ENCODE measurements at places on chromosomes 5 and 9.

GRCh38 chr5:172906436-172906835 is 52.8 kb upstream of the RPL26L1 start:
- peaks cover 39% of the 10 kb centered on the region for H3K36me3 ChIP-seq
- H3K4me3 ChIP-seq, result no peak overlapping the region
- no peaks in the 10 kb centered on the region for H3K27me3 ChIP-seq
- H3K27ac ChIP-seq, result no peak overlapping the region
- peaks cover 4% of the 10 kb centered on the region for H3K4me1 ChIP-seq

GRCh38 chr9:131478421-131478868 is 24.3 kb upstream of the POMT1 start:
- H3K4me1 ChIP-seq, result no peaks in the 10 kb centered on the region
- peaks cover 96% of the 10 kb centered on the region for H3K36me3 ChIP-seq
- no peak overlapping the region for H3K27ac ChIP-seq
- no peaks in the 10 kb centered on the region for H3K27me3 ChIP-seq
- no peak overlapping the region for H3K4me3 ChIP-seq
- peak; percentile 92 for DNase-seq

DNA sequence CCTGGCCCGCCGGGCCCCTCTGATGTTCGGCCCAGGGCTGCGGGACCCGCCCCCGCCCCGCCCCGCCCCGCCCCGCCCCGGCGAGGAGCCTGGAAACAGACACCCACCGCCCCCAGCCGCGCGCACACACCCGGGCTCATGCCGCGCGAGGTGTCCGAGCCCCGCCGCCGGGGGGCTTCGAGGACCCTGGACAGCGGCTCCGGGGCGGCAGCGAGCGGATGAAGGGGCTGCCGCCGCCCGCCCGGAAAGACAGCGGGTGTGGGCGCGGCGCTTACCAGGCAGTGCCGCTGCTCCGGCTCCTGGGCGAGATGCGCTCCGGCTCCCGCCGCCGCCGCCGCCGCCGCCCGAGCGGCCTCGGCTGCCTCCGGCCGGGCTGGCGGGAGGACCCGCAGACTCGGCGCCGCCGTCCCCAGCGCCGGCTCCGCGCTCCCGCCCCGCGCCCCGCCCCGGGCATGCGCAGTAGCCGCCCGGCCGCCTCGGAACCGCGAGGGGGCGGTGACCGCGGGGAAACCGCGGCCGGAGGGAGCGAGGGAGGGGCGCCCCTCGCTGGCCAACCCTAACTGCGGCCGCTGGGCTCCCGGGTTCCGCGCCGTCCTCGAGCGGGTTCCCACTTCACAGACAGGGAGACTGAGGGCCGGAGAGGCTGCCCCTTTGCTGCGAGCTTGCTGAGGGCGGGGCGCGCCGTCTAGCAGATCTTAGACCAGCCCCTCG is at the start of gene GPRIN1:
TSS of gene GPRIN1 (minus strand) at position 433 of the 711 bp plus-strand sequence. CDS start 10,322 bp downstream, outside the sequence.
- H3K36me3 ChIP-seq, result no peaks in the 10 kb centered on the region
- peaks cover 8% of the 10 kb centered on the region for H3K4me1 ChIP-seq
- H3K4me3 ChIP-seq, result peak within 1 kb of the TSS; percentile 76
- no peak within 1 kb of the TSS for H3K27ac ChIP-seq
- peaks cover 16% of the 10 kb centered on the region for H3K27me3 ChIP-seq

DNA sequence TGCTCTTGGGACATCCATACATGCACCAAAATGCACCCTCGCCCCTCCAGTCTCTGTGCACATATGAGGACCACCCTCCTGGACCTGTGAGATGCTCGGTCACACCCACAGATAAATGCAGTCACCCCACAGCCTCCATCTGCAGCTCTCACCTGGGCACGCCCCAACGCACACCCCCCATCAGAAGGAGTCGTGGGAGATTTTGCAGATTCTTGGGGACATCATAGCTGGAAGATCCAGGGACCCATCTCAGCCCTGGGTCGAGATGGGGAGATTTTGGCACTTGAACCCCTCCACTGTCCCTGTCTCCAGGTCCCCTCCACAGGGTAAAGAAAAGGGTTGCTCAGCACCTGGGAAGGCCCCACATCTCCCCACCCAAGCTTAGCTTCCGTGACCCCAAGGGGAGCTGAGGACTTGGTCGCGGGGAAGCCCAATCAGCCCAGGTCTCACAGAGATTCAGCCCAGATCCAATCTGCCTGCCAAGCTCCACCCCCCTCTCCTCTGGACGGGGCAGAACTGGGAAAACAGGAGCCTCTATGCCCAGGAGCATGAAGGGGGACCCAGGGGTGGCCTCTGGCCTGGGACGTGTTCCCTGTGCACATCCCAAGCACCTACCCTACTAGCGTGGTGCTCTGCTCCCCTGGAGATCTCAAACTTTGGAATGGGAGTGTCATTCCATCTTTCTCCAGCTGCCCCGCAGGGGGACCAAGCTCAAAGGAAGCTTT is 89.2 kb upstream of the LMX1B start:
- H3K4me3 ChIP-seq, result no peak overlapping the region
- no peak for DNase-seq
- H3K27ac ChIP-seq, result no peak overlapping the region
- H3K4me1 ChIP-seq, result peaks cover 20% of the 10 kb centered on the region
- no peaks in the 10 kb centered on the region for H3K36me3 ChIP-seq
- no peaks in the 10 kb centered on the region for H3K27me3 ChIP-seq

DNA sequence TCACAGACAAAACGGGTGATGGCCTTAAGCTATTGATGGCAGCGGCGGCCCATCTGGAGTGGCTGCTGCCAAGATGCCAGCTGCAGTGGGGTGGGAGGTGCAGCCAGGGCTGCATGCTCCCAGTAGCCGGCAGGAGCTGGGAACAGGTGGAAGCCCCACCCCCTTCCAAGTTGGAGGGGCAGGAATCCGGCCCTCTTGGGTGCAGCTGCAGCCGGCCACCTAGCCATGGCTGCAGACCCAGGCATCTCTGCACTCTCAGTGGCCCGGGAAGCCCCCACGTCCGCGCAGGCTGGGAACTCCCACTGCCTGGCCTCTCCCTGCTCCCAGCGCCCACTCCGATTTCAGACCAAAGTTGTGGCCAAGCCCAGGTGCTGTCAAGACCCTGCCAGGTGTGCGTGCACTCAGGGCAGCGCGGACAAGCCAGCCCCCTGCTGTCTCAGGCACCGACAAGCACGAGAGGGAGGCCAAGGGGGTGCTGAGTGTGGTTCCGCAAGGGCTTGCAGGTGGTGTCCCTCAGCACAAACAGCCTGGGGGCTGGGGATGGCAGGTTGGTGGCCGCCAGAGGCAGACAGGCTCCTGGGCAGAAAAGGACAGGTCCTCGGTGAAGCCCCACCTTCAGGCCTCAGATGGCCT is 115.1 kb upstream of the TSLP start:
- peak; percentile 63 for DNase-seq
- no peaks in the 10 kb centered on the region for H3K4me1 ChIP-seq
- H3K36me3 ChIP-seq, result no peaks in the 10 kb centered on the region
- no peaks in the 10 kb centered on the region for H3K27me3 ChIP-seq
- H3K4me3 ChIP-seq, result no peak overlapping the region

GRCh38 chr5:1033606-1034420 is 25.2 kb downstream of the NKD2 start:
- H3K27me3 ChIP-seq, result no peaks in the 10 kb centered on the region
- no peak overlapping the region for H3K4me3 ChIP-seq
- H3K27ac ChIP-seq, result no peak overlapping the region

DNA sequence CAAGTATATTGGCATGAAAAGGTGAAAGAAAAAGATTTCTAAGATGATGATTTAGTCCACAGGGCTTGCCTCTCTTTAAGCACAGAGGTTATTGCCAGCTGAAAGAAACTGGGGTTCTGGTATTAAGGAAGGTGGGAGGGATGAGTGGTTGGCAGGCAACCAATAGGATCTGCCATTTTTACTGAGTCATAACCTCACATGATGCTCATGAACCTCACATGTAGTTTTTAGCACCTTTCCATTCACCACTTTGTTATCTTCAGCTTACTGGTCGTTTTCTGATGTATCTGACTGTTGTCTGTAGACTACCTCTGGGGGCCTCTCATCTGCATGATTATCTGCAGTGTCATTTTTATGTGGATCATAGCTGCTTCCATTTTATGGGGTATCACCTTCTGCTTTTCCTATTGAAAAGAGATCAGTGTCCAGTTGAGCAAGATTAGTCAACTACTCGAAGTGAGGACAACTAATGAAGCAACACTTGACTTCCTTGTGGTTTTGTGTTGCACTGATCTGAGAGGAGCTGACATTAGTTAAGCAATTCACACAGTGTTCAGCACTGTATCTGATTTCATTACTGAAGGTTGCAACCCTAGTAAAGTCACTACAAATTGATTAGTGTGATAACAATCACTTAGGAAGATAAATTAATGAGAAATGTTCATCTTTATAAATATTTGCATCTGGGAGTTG is 186.3 kb downstream of the SGCD start:
- no peaks in the 10 kb centered on the region for H3K4me1 ChIP-seq
- H3K27me3 ChIP-seq, result no peaks in the 10 kb centered on the region
- DNase-seq, result no peak
- H3K4me3 ChIP-seq, result no peak overlapping the region
- H3K36me3 ChIP-seq, result no peaks in the 10 kb centered on the region

DNA sequence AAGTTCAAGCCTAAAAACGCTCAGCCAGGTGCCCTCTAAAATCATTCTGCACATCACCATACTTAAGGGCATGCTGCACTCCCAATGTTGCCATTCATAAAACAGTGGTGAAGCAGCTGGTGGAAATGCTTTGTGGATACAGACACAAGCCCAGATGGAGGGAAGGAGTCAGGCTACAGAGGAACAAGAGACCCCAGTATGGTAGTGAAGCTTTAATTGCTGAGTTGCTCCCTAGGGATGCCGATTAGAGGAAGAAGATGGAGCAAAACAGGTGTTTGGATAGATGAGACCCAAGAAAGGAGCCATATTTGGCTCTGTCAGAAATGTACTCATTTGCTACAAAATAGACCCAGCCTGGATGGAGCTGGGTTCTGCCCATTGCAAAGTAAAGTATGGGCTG is 230.5 kb downstream of the NSG2 start:
- no peak overlapping the region for H3K27ac ChIP-seq
- no peak overlapping the region for H3K4me3 ChIP-seq
- no peak for DNase-seq
- H3K27me3 ChIP-seq, result peaks cover 41% of the 10 kb centered on the region

- H3K27ac ChIP-seq, result no peak overlapping the region
- H3K4me1 ChIP-seq, result peaks cover 5% of the 10 kb centered on the region
- H3K27me3 ChIP-seq, result no peaks in the 10 kb centered on the region
- no peak for DNase-seq
Measured at GRCh38 chr5:101535626-101536025, 632.5 kb upstream of the ST8SIA4 start.

GRCh38 chr9:20373263-20373662 is 249.0 kb downstream of the MLLT3 start:
- no peaks in the 10 kb centered on the region for H3K36me3 ChIP-seq
- no peaks in the 10 kb centered on the region for H3K27me3 ChIP-seq
- no peak overlapping the region for H3K4me3 ChIP-seq
- no peak overlapping the region for H3K27ac ChIP-seq
- H3K4me1 ChIP-seq, result no peaks in the 10 kb centered on the region
